ENCODE measurements at places on chromosomes 1 and 21.
A peak's percentile ranks its signal among the peaks of the same experiment; 100 is the strongest.

GRCh38 chr21:28867401-28867800 lies 125.3 kb downstream of the LTN1 start:
- no peak for DNase-seq

GRCh38 chr1:43041591-43041990 lies 82.9 kb upstream of the SLC2A1 start:
- no peak for DNase-seq

DNA sequence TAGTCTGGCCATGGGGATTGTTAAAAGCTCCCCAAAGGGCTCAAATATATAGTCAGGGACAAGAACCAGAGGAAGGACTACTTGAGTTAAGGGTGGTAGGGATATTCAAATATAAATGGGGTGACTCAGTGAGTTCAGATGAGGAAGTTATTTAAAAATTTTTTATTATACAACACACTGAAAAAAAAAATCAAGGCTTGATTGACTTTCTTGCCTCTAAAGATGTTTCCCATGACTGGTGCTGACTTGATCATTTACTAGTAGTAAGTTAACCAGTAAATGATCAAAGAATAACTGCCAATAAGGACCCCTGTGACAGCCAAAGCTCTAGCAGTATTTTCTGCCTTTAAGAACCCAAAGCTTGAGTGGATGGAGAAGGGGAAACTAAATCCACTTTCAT lies 357.6 kb upstream of the NR5A2 start:
- DNase-seq = no peak

GRCh38 chr1:192689459-192689858 lies 53.5 kb downstream of the RGS13 start:
- no peak for DNase-seq

- no peak for DNase-seq
Measured at GRCh38 chr1:41394959-41395956, 34.0 kb downstream of the FOXO6 start.

DNA sequence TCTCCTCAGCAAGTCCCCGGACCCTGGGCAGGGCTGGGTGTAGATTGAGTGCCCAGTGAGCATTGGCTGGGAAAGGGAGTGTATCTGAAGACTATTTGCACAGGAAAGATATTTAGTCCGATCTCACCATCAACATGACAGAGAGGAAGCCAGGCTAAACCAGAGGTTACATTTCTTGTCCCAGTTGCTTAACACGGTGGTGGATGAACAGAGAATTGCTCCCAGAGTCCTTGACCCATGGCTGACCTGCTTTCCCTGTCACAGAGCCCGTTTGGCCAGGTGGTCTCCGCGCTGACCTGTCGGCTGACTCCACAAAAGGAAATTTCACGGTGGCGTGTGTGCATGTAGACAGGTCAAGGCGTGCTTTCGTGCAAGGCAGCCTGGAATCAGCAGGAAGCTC lies 83.5 kb downstream of the BEND5 start:
- DNase-seq = no peak

DNA sequence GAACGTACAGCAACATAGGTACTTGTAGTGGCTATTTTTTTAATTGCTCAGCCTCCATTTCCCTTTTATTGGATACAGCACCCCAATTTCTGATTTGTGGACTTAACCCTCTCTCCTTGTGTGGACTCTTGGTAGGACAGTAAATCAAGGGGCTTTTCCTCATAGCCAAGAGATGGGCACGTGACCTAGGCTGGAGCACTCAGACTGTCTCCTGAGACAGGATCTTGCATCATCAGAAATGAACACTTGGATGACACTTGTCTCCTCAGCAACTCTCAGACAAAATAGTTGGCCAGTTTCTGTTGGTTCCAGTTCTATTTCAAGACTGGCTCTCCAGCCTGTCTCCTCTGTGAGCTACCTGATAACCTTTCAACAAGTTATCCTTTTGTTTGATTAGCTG lies 112.9 kb upstream of the ZNF678 start:
- no peak for DNase-seq

DNA sequence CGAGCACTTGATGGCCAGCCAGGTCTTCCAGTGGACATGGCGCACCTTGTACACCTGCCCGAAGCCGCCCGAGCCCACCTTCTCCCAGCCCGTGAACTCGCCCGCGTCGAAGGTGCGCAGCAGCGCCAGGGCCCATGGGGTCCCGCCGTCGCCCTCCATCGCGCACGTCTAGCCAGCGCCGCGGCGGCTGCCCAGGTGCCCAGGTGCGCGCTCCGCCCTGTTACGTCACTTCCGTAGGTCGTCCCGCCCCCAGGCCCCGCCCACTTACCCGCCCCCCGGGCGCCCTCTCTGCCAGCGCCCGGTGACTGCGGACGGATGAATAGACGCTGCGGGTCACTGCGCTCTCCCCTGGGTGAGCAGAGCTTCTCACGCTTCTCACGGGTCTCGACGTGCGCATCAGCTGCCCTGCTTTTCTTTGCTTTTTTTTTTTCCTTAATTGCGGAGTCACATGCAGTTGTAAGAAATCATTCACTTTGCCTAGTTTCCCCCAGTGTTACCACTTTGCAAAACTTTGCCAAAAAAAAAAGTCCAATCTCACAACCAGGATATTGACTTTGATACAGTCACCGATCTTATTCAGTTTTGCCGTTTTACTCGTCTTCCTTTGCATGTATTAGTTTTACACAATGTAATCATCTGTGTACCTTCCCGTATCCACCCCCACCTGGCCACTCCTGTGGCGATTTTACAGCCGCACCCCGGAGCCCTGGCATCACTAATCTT lies at the start of gene RIPK4:
RIPK4 (minus strand) TSS at position 170 of the 723 bp plus-strand sequence; CDS start at position 159, 11 bp downstream.
- DNase-seq = peak; percentile 67

DNA sequence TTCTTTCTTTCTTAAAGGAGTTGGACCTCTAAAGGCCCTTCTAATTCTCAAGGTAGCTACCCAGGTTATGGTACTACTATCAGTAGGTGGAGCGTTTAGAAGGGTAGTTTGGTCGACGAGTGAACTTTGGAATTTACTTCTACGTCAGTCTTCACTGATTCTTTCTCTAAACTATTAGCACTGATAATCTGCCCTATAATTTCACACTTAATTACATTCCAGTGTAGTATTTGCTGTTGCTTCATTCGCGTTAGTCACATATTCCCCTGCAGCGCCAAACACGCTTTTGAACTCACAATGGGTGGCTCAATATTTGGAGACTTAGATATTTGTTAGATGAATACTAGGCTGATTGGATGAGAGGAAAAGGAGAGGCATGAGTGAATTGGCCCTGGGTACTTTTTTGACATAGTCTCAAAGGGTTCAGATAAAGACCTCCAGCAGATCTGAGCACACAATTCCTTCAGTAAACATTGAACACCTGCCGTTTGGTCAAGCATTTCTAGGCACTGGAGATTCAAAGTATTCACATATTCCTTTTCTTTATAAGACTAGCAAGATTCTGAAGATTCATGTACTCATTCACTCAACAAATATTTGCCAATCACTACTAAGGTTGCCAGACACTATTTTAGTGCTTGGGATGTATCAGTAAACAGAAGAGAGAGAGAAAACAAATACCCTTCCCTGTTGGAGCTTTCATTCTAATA lies 929 bp upstream of the FOXJ3 start:
- DNase-seq = no peak

DNA sequence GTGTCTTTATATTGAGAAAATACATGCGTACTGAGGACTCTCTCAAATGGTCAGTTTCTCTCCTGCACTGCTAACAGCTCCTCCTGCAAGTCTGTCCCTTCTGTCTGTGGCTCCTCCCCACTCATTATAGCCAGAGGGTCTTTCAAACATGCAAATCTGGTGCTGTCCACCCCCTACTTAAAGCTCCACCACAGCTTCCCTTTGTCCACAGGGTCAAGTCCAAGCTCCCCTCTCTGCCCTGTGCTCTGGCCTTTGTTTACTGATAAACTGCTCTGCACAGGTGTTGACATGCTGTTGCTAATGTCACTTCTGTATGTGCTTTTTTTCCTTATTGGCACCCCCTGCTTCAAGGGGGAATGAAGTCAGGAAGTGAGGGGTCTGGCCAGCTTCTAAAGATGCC lies 47.7 kb upstream of the GPR37L1 start:
- no peak for DNase-seq

- no peak for DNase-seq
Measured at GRCh38 chr1:208219659-208220282, 24.4 kb downstream of the PLXNA2 start.

DNA sequence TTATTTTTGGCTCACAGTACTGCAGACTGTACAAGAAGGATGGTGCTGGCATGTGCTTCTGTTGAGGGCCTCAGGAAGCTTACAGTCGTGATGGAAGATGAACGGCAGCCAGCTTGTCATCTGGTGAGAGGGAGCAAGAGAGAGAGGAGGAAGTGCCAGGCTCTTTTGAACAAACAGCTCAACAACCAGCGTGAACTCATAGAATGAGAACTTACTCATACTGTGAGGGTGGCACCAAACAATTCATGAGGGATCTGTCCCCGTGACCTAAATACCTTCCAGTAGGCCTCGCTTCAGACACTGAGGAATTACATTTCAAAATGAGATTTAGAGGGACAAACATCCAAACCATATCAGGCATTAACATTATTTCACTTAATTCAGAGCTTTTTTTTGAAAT lies 84.7 kb downstream of the PKN2 start:
- DNase-seq = no peak

- DNase-seq = no peak
Measured at GRCh38 chr1:2323451-2323974, 67.8 kb downstream of the MORN1 start.

- no peak for DNase-seq
Measured at GRCh38 chr1:162235241-162235800, 141.3 kb downstream of the SPATA46 start.

DNA sequence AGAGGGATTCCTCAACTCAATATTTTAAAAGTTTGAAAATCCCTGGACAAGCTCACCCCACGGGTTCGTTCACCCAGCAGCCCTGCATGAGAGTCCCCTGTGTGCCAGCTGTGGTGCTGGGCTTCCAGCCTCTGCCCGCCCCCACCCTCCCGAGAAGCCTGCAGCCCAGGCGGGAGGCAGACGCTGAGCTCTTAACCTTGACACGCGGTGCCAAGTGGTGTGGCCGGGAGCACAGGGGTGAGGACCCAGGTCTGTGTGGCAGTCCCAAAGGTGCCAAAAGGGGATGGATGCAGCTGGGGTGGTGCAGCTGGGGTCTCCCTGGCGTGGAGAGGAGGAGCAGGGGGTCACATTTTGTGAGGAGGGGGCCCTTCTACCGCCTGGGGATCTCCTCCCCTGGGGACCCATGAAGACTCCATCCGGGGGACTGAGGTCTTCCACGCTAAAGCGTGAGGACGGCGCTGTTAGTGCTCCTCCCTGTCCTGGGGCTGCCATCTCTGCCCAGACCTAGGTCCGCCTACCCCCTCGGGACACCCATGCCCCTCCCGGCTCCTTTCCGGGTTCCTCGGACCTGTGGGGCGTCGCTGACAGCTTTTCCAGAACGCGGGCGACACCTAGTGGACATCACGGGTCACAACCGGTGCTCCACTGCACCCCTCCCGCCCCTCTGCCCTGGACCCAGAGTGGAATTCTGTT lies 12.9 kb downstream of the PLA2G2F start:
- peak; percentile 74 for DNase-seq

DNA sequence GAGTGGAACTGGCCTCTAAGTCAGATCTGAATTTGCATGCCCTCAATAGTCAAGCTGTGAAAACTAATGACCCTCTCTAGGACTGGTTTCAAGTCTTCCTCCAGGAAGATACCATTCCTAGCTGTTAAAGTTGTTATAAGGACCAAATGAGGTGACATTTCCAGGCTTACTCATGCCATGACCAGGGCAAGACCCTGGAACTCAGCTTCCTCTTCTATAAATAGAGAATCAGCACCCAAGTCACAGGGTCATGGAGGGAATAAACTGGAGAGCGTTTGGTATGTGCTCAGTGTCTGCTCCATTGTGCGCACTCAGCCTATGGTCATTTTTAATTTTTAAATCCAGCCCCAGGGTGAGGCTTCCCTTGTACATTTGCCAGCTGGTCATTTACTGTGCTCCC lies 2.5 kb downstream of the S100A9 start:
- DNase-seq = no peak

GRCh38 chr1:118300808-118301207 lies 115.8 kb upstream of the SPAG17 start:
- DNase-seq = no peak

GRCh38 chr1:24688621-24689195 lies 45.6 kb downstream of the SRRM1 start:
- peak; percentile 55 for DNase-seq

- no peak for DNase-seq
Measured at GRCh38 chr1:24027838-24028468, 47.8 kb upstream of the SRSF10 start.

DNA sequence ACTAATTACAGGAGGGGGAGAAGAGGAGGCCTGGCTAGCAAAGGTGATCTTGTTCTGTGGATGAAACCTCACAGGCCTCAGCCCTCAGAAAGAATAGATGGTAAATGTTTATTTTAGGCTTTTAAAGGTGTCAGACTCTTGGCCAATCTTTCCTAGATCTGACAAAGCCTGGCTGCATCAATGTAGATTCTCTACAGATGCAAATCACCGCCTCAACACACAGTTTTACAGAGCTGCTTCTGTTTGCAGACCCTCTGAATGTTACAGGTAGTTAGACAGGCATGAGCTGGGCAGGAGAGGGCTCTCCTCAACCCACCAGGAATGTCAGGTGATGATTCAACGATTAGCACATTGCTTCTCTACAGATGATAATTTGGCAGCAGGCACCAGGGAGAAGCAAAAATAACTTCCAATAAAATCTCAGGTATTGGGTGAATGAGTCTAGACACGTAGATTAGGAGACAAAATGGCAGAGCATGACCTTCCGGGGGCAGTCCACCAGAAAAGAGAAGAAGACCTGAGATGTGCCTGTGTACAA lies 105.4 kb upstream of the VANGL1 start:
- DNase-seq = no peak

DNA sequence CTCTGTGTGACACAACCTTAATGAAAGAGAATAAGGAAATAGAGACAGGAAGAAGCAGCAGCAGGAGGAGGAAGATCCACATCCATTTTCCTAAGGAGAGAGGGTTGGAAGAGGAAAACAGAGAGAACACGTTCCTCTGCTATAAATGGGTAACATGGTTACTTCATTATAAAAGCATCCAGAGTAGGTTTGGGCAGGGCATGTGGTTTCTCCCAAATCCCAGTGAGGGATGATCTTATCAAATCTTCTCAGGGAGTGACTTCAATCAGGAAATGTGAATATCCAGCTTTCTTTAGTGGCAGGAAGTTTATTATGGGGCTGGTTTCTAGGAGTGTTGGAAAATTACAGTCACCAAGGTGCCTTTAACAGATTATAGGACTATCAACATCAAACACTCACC lies 11.1 kb downstream of the CYP2J2 start:
- no peak for DNase-seq

GRCh38 chr1:162756523-162756922 lies 34.0 kb upstream of the HSD17B7 start:
- no peak for DNase-seq

- no peak for DNase-seq
Measured at GRCh38 chr1:87111659-87112371, 197.4 kb downstream of the HS2ST1 start.

DNA sequence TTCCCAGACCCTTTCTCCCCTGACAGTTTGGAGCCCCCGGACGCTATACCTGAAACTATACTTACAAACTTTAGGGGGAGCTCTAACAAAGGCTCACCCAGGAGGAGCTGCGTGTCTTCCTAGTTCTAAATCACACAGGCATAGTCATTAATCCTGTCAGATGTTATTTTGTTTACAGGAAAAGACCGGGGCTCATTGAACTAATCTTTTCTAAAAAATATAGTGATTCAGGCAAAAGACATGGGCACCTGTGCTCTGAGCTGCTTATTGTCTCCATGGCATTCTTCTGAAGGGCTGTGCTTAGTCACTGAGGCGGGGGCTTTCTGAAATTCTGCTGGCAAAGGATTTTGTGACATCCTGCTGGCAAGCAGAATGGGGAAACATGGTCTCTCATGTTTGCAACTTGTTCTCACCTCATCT lies 1577.0 kb downstream of the NCAM2 start:
- DNase-seq = no peak

GRCh38 chr1:209774592-209774991 lies 9.8 kb downstream of the C1orf74 start:
- no peak for DNase-seq
